CD4-positive, alpha-beta T cell (primary cell): ENCODE measurements at places on chromosomes 1 and 21.

GRCh38 chr1:23397908-23398307 lies 26.6 kb downstream of the TCEA3 start:
- DNase-seq: no peak

DNA sequence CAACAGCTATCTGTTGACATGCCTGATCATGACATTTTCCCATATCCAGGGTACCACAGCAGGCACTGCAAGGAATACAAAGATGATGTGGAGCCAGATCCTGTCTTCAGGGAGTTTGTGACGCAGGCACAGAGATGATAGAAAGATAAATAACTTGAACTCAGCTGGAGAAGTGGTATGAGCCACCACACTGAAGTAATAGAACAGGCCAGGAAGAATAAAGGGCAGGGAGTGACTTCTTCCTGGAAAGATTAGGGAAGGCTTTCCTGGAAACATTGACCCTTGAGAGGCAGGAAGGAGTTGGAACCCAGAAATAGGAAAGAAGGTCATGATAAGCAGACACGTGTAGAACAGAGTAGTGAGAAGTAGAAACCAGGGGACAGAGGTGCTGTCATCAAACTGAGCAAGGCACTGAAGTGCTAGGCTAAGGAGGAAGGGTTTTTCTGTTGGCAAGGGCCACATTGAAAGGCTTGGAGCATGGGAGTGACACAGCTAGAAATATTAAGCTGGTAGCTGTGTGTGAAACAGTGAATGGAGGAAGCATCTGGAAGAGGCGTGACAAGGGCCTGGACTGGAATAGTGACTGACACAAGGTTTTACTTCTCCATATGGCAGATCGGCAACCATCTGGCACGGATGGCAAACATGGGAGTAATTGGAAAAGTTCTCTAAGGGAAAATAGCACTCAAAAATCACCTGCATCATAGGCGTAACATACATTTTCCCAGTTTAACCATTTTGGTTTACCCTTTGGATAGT lies 68.4 kb downstream of the AK5 start:
- no peak for DNase-seq

DNA sequence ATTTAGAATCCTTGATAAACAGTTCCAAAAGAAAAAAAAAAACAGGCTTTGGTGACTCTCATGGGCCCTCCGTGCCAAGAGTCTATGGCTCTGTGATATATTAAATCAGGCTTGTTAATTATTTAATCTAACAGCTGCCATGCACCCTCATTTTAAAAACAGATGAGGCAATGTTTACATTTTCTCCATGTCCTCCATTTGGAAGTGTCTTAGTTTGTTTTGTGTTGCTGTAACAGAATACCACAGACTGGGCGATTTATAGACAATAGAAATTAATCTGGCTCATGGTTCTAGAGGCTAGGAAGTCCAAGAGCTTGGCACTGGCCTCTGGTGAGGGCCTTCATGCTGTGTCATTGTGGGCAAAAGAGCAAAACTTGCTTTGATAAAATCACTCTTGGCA lies 58.0 kb downstream of the B3GALT5 start:
- no peak for DNase-seq

DNA sequence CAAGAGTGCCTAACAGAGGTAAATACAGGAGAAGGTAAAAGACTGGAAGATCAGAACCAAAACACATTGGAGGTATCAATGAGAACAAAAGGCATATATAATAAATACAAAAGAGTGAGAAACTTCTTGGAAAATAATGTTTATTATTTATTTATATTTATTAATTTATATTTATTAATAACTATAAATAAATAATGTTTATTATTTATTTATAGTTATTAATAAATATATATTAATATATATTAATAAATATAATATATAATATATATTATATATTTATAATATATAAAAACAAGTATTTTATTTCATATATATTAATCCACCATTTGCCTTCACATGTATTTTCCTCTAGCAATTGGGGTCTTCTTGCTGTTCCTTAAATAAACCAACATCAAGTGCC lies 391.9 kb downstream of the GPATCH2 start:
- no peak for DNase-seq

- no peak for DNase-seq
Measured at GRCh38 chr1:22376976-22377375, 74.7 kb upstream of the ZBTB40 start.

GRCh38 chr1:199396456-199396855 lies 631.1 kb upstream of the NR5A2 start:
- no peak for DNase-seq

DNA sequence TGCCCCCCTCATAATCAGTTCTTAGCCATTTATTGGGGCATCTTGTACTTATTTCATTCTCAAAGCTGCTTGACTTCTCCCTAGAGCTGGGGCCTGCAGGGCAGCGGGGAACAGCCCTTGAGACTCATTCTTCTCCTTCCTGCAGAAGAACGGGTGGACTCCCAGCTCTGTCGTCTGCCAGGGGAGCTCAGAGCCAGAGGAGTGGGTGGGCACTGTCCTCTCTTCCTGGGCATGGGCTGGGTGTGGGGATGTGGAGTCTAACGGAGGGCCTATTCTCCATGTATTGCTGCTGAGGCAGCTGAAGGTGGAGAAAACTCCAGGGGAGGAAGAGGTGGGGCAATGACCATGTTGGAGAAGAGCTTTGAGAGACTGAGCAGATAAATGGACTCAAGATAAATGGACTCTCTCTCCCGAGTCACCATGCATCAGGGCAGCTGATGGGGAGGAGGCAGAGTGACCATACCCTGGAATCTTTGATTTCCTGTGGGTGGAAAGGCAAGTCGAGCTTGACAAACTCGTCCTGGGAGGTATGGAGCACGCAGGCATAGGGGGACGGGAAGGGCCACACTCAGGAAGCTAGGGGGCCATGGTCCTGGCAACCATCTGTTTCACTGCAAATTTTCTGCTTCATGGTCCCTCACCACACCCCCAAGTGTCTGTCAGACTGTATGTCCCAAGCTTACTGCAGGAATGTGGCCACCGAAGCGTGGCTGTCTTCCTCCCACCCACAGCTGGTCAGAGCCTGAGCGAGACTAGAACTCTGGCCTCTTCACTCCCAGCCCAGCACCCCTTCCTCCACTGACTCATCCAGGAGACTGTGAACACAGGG lies 56.9 kb upstream of the ATP2B4 start:
- no peak for DNase-seq

DNA sequence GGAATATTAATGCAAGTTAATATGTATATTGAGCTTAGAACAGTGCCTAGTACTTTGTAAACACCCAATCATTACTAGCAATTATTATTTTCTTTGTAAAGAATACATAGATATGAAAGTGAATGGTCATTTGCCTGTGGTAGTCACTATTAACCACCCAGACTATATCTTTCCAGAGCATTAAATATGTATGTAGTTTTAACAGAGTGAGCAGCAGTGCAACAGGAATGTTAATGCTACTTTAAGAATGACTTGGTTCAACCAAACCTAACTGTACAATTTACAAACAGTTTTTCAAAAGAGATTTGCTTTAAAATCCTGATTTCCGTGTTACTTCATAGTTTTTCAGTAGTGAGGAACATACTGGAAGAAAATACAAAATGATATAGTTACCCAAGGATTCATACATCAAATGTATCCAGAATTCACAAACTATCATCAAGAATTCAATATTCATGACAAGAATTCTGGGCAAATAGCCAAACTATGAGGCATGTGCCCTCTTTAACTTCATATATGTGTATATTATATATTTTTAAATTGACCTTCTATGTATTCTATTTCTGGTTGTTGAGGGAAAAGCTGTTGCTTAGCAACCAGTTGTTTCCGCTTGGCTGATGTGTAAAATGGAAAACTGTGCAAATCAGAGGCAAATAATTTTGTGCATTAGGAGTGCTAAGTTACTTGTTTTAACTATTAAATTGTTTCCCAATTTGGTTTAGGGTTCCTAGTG lies 34.9 kb upstream of the IVNS1ABP start:
- DNase-seq: no peak

- no peak for DNase-seq
Measured at GRCh38 chr21:15794277-15794912, 64.6 kb downstream of the USP25 start.

DNA sequence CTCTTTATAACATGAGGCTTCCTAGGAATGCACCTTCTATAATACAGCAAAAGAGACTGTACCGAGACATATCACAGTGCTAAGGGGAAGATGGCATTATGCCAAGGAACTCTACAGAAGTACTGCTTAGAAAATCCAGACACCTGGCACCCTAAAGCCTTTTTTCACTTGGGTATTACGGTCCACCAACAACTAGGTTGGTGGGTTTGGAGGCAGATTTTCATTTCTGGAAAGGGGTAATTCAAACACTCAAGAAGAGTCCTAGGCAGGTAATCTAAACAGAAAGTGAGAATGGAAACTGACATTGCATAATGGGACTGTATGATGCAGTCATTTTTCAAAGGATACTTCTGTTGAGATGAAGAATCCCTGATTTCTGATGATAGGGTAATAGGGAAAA lies 19.6 kb downstream of the SCMH1 start:
- DNase-seq: no peak

- no peak for DNase-seq
Measured at GRCh38 chr1:51482881-51483280, 36.2 kb downstream of the EPS15 start.

- no peak for DNase-seq
Measured at GRCh38 chr21:15274701-15275485, 210.1 kb upstream of the NRIP1 start.

GRCh38 chr1:21553116-21553926 lies 44.1 kb downstream of the ALPL start:
- DNase-seq: no peak

DNA sequence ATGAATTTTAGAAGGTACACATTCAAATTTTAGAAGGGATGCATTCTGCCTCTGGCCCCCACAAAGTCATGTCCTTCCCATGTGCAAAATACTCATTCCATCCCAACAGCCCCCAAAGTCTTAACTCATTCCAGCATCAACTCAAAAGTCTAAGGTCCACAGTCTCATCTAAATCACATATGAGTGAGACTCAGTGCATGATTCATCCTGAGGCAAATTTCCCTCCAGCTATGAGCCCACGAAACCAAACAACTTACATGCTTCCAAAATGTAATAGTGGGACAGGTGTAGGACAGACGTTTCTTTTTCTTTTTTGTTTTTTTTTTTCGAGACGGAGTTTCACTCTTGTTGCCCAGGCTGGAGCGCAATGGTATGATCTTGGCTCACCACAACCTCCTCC lies 12.5 kb upstream of the WNT2B start:
- DNase-seq: no peak

GRCh38 chr1:36116901-36117300 lies 8.1 kb downstream of the COL8A2 start:
- no peak for DNase-seq

- DNase-seq: peak; percentile 52
Measured at GRCh38 chr1:228101994-228102790, 933 bp downstream of the C1orf35 start.

GRCh38 chr1:21909787-21910503 lies 27.2 kb downstream of the HSPG2 start:
- DNase-seq: no peak

- DNase-seq: peak; percentile 68
Measured at GRCh38 chr1:61453111-61453961, 271.6 kb downstream of the TM2D1 start.

DNA sequence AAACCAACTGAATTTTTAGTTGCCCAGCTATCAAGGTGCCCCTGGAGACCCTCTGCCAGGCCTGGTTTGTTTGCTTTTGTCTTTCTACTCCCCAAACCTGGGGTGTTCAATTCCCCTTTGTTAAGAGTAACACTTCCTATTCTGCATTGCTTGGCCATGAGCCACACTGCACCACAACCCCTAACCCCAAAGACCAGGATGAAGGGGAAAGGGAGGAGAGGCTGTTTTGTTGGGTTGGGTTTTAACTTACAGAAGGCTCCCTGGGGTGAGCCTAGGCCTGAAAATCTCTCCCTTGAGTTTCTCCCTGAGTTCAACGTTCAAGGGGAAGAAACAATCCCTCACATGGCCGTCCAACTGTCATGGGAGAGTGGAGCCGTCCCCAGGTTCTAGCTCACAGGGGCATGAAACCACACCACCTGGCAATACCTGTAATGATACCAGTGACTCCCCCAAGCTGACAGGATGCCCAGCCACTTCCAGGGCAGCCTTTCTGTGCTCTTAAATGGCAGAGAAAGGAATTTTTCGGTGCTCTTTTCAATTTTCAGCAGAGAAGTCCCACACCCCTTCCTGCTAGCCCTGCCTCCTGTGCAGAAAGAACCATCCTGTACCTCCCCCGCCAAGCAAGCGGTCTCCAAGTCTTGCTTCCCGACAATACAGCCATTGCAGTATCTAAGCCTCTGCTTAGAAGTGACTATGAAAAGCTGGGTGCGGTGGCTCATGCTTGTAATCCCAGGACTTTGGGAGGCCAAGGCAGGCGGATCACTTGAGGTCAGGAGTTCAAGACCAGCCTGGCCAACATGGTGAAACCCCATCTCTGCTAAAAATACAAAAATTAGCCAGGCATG lies 14.9 kb downstream of the SLC45A3 start:
- no peak for DNase-seq

GRCh38 chr21:43277481-43278351 lies 108.9 kb downstream of the CRYAA start:
- no peak for DNase-seq

GRCh38 chr1:229438021-229438420 lies 4.1 kb upstream of the ACTA1 start:
- DNase-seq: no peak

DNA sequence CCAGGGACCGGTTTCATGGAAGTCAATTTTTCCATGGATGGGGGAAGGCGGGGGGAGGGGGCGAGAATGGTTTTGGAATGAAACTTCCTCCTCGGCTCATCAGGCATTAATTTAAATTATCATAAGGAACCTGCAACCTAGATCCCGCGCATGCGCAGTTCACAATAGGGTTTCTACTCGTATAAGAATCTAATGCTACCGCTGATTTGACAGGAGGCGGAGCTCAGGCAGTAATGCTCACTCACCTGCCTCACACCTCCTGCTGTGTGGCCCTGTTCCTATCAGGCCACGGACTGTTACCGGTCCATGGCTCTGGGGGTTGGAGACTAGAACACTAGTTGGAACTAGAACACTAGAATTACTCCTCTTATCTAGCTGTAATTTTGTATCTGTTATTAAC lies 38.0 kb downstream of the PRRX1 start:
- no peak for DNase-seq

DNA sequence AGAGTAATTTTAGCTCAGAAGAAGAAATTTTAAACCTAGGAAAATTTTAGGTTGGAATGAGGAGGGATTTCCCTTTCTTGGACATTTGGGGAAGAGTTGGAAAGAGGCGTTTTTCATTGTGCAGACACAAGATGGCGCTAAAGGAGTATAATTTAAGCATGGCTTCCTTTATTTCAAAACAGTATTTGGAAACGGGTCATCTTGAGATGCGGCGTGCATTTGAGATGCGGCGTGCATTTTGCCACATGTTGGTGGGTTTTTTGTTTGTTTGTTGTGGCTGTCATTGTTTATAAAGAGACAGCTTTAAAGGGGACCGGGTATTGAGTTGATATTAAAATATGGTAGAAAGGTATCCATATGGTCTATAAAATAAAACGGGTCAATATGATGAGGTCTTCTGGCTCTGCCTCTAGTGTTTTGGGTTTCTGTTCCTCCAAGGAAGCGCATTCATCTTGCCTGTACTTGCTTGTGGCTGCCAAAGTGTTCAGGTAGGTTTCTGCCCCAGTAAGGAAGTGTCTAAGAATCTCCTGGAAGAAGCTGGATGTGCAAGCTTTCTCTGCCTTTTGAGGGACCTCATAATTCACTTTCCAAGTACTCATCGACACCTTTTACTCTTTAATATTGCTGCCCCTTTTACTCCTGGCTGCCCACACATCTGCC lies 210.3 kb downstream of the SLC35F3 start:
- no peak for DNase-seq

GRCh38 chr1:89360716-89361115 lies 3.1 kb upstream of the GBP6 start:
- DNase-seq: no peak
